SJSA1 (cell line): ENCODE measurements at places on chromosomes 4 and X. TPM values are rescaled to one million over a fixed set of nuclear protein-coding genes. Genes with fewer than 3 reads are reported as not detected.
A peak's percentile ranks its signal among the peaks of the same experiment; 100 is the strongest.

Gene SLC9A7
- 0.60 and 0.63 TPM in 2 replicates for total RNA-seq

- no peak for DNase-seq
These were observed 208.1 kb downstream of the BMPR1B start for GRCh38 chr4:94965852-94966251.

DNA sequence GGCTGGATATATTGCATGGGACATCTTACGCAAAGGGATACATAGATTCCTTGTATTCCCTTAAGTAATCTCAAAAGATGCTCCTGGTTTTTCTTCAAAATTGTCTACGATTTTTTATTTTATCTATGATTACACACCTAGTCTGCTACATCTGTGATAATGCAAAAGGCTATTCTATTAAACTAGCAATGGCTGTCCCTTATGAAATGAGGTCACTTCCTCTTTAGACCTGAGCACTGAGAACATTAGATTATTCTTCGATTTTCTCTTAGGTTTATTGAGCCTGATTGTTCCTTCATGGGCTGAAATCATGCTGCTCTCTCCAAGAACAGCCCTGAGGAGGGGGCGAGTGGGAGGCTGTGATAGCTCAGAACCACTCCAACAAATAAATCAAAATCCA is 126.8 kb upstream of the ENPP6 start:
- no peak for DNase-seq

- no peak for DNase-seq
These were observed 107.7 kb upstream of the ADRA2C start for GRCh38 chr4:3658530-3658913.

DNA sequence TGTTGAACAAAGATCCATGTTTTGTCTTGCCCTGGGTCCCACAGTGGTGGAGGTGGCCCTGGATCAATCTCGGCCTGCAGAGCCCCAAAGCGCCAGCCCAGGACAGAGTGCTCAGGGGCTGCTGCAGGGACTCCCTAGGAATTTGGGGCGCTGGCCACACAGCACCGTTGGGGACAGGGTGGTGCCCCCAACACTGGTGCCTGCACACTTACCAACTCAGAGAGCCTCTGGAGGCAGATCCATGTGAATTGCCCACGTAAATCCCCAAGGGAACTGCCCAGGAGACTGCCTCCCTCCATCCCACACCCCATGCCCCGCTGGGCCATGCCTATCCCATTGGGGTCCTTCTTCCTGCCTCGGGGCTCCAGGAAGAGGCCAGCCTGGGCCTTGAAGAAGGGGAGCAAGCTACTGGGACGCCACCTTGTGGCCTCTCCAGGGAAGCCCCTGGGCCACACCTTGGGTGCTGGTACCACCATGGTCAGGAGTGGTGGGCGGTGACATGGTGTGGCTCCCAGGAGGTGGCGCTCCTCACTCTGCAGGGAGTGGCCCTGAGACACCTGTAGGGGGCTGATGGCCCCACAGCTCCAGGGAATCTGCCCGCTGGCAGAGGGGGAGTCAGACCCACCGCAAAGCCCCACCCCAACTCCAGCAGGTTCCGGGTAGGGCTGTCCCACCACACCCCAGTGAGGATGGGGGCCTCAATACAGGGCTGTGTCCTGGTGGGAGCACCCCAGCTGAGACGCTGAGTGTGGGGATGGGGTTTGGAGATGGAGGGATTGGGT is 22.8 kb downstream of the CFAP99 start:
- DNase-seq = peak; percentile 9

DNA sequence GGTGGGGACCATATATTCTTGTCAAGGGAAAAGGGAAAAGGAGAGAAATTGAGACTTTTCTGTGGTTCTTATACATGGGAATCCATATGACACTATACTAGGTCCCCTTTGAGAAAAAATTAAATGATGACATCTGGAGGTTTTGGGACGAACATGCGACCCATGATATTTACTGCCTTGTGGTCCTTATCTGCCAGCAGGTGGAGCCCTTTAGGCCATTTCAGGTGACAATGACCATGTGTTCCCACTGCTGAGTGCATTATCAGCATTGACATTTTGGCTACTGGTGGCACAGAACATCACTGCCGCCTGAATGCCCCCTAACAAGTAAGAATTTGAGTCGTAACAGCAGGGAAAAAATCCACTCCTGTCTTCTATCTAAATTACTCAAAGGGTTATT is 843.4 kb downstream of the FSTL5 start:
- DNase-seq = no peak

DNA sequence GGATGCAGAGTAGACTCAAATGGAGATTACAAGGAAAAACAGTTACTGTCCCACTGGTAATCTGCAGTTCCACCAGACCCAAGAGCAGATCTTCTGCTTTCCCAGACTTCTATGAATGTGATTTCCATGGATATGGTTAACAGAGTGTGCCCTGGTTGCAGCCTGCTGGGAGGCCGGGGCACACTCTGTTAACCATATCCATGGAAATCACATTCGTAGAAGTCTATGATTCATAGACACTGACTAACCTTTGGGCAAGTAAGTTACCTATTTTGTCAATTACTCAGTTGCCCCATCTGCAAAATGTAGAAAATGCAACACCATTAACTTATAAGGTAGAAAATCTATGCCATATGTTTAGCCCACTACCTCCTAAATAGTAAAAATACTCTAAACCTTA is 443.1 kb upstream of the PITX2 start:
- DNase-seq = no peak

GRCh38 chr4:86359944-86360478 is at the start of gene MAPK10:
MAPK10 (minus strand) TSS chr4:86360053.
- peak; percentile 5 for DNase-seq

GRCh38 chrX:148611993-148612392 is 111.6 kb downstream of the AFF2 start:
- no peak for DNase-seq
